KG1 (cell line): ENCODE measurements at places on chromosomes 4 and X.

GRCh38 chr4:148808416-148808815 is 366.2 kb upstream of the NR3C2 start:
- DNase-seq = no peak

GRCh38 chrX:40531056-40531826 is 49.5 kb upstream of the ATP6AP2 start:
- no peak for DNase-seq

- DNase-seq = no peak
Observed at GRCh38 chr4:24645765-24646550, 61.6 kb upstream of the DHX15 start.

DNA sequence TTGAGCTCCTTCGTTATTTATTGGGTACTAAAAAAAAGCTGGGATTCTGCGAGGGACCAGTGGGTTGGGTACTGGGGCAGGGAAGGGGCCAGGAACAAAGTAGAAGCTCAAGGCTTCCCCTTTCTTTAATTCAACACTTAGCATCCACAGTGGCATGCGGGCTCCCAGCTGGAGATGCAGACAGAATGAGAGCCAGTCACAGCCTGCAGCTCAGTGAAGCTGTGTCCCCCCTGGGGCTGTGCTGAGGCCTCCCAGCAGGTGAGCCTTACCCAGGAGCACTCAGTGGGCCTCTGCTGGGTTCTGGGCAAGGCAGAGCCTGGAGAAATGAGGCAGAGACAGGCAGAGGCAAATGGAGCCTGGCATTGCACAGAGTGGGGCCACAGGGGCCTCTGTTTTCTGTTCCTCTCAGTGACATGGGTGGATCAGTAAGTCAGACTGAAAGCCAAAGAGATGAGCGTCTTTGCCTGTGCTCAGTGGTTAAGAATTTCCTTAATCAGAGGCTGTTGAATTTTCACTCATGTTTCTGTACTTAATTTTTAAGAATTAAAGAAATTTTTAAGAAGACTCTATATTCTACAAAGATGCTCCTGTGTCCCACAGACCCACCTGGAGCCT is 181.4 kb upstream of the RBPJ start:
- no peak for DNase-seq

- no peak for DNase-seq
Observed at GRCh38 chrX:153945956-153946943, 1.8 kb upstream of the RENBP start.

- no peak for DNase-seq
Observed at GRCh38 chrX:64192673-64193072, 12.8 kb downstream of the AMER1 start.

DNA sequence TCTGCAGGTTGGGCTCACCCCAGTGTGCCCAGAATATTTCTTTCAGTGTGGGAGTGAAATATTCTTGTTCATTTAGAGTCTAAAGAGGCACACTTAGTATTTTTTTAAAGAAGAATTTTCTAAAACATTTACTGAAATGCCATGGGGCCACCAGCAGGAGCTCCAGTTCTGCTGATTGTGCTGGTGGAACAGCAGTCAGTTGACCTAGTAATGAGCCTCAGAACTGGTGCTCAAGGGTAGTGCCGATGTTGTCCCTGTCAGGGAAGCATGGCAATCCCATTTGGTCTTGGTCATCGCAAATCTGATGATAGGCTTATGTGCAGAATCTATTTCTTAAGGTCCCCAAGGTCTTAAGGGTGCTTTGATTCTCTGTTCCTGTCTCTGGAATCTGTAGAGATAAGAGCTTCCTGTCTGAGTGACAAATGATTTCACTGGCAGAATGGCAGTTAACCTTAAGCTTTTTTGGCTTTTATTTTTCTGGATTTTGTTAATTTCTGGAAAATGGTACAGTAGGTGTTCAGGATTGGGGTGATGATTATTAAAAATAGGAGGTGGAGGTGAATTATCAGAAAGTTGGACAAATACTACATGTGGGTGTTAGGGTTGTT is 31.3 kb downstream of the JADE1 start:
- no peak for DNase-seq

- DNase-seq = no peak
Observed at GRCh38 chr4:89712141-89712540, 124.8 kb downstream of the SNCA start.

- no peak for DNase-seq
Observed at GRCh38 chrX:23662187-23662586, 5.1 kb upstream of the PRDX4 start.

DNA sequence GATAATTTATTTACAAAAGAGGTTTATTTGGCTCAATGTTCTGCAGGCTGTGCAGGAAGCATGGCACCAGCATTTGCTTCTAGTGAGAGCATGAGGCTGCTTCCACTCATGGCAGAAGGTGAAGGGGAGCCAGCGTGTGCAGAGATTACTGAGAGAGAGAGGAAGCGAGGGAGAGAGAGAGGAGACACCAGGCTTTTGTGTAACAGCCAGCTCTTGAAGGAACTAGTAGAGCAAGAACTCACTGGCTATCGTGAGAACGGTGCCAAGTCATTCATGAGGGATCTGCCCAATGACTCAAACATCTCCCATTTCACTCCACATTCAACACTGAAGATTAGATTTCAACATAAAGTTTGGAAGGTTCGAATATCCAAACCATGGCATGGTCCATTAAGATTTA is 12.7 kb downstream of the GUCY1A1 start:
- DNase-seq = no peak

GRCh38 chrX:28946846-28947245 is 359.6 kb downstream of the IL1RAPL1 start:
- no peak for DNase-seq

GRCh38 chr4:7120341-7120740 is 52.5 kb upstream of the GRPEL1 start:
- DNase-seq = no peak

DNA sequence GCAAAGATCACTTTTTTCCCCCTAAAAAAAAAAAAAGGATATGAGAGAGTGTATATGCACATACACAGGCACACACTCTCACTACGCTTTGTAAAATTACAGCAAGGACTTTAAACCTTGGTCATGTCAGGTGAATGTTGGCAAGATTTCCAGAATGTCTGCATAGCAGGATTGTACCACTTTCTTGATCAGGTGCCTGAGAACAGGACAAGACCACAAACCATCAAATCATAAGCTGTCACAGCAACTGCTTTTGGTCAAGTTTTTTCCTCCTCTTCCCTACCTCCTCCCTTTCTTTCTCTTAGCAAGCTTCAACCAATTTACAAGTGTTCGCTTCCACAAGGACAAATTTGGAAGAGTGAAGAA is 15.3 kb downstream of the PPARGC1A start:
- no peak for DNase-seq

- DNase-seq = no peak
Observed at GRCh38 chr4:152727784-152728183, 48.0 kb upstream of the TMEM154 start.

- DNase-seq = no peak
Observed at GRCh38 chrX:44392767-44393166, 49.3 kb upstream of the EFHC2 start.
